MV-4-11 (cell line): ENCODE measurements at places on chromosomes 2 and 18.

DNA sequence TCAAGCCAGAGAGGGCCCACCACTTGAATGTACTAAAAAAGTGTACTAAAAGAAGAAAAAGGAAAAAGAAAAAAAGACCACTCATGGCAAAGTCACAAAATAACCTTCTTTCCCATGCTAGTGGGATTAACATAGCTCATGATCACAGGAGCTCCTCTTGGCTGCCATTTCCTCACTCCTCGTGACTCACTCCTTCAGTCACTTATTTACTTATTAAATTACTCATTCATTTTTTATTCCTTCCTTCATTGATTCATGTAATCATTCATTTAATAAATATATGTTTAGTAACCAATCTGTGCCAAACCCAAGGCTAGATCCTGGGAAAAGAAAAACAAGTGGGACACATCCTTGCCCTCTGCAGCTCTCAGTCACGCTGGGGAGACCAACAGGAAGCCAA is 300.5 kb downstream of the INSIG2 start:
- no peak for DNase-seq

DNA sequence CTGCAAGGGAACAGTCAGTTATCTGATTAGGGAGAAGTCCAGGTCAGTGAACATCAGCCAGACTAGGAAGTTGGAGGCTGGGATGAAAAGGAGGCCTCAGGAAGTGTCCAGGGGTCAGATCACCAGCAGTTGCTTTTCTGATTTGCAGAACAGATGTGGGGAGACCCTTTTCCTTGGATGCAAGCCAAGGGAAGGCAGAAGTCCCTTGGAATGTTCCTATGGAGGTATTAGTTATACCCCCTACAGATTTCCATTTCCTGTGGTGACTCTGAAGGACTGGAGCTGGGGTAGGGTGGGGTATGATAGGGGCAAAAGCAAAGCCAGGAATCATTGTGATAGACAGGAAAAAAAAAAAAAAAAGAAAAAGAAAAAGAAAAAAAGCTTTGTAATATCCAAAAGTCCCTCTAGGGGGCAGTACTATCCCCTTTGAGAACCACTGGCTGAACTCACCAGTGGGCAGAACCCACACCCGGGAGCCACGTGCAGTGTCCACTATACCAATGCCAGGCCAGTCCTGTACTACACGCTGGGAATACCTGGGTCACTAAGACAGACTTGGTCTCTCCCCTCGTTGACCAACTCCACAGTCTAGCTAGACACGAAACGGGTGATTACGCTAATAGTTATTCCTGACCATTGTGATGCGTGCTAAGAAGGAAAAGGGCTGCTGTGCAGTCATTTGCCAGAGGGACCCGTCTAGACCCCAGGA is 7.4 kb downstream of the DYSF start:
- DNase-seq = peak; percentile 21

GRCh38 chr18:3321133-3321812 is 59.3 kb downstream of the MYL12B start:
- peak; percentile 22 for DNase-seq

DNA sequence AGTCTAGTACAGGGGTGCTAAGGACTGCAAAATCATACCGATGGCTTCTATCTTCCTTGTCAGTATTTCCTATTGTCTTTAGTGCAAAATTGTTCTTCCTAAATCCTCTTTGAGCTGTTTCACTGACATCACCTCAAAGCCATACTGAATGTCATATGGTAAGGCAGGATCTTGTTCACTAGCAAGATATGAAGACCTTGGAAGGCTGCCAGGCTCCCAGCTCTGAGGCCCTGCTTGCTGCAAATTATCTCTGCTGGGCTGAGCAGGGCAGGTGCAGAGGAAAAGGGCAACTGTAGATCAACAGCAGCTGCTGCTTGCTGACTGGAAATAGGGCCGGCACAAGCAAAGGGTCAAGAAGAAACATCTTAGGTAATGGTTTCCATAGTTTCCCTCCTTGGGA is 58.2 kb downstream of the PMAIP1 start:
- peak; percentile 38 for DNase-seq

DNA sequence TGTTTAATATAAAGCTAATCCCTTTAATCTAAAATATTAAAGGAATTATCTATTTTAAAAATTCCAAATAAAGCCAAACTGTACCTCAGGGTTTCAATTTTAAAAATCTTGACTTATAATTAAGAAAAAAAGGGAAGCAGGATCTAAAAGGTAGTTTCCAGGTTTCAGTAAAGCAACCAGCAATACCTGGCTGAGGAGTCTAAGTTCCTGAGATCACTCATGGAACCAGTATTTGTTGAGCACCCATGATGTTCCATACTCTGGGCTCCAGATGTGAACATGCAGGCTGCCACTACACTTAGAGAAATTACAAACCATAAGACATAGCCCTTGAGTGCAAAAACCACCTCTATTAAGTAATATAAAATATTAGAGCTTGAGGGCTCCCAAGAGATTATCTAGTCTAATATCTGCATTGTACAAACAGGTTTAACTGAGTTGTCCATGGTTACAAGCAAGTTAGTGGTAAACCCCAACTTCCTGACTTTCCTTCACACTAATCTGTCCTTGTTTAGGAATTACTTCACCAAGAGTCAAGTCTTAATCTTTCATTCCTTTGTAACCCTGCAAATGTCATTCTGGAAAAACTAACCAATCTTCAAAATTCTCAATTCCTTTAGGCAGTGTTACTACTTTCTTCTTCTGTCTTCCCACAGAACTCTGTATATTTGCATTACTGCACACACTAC is 49.2 kb downstream of the CLASP1 start:
- no peak for DNase-seq

- no peak for DNase-seq
These were observed 42.7 kb upstream of the GLS start for GRCh38 chr2:190837952-190838361.

- no peak for DNase-seq
These were observed 40.8 kb downstream of the WDR35 start for GRCh38 chr2:19949071-19949470.

GRCh38 chr18:58135183-58135641 is 91.2 kb downstream of the NEDD4L start:
- peak; percentile 40 for DNase-seq

GRCh38 chr2:213036836-213037235 is 114.6 kb downstream of the IKZF2 start:
- DNase-seq = no peak
